ENCODE measurements at places on chromosomes 16 and 17.

GRCh38 chr16:56336071-56336688, 89.2 kb downstream of the AMFR start:
- no peak for DNase-seq

DNA sequence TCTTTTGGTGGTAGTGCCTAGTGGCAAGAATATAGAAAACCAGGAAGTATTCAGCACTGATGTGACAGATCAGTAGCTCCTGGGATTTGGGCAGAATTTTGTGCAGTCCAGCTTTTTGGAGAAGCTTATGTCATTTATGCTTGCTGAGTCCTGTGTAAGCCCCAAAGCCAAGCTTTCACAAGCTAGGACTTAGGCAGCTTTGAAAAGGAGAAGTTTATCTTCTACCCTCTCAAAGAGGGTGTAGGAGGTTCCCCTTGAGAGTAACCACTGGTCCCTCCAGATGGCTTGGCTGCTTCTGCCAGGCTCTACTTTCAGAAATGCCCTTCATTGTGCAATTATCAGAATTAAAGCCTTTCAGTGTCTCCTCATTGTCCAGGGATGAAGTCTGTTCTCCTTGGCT, 78.8 kb downstream of the CES1 start:
- no peak for DNase-seq

DNA sequence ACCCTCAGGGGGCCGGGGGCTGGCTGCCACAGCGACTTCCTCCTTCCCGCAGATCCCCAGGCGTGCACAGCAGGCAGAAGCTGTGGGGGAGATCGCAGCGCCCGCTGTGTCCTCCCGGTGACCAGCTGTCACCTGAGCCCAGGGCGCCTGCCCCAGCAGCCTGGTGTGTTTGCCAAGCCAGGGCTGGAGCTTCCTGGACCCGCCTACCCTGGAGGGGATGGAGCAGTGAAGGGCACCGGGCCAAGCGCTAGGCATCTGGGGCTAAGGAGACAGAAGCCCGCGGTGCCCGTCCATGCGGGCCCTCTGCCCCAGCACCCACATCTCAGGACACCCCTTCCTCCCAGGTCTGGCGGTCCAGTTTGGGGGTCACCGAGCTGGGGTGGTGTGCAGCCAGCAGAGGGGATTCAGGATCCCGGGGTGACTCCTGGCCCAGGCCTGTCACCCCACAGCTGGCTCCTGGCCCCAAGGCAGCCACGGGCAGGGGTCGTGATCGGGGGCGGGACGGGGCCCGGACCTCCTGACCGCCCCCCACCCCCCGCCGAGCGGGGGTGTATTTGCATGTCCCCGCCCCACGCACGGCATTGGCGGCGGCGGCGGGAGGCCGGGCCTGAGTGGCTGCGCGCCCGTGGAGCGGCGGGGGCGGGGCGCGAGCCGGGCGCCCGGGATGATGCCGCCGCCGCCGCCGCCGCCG, at the start of gene RAB26:
Gene RAB26, plus strand, starts transcription at position 645 of the 691 bp plus-strand sequence. CDS start 159 bp downstream, outside the sequence.
- DNase-seq = peak; percentile 85

DNA sequence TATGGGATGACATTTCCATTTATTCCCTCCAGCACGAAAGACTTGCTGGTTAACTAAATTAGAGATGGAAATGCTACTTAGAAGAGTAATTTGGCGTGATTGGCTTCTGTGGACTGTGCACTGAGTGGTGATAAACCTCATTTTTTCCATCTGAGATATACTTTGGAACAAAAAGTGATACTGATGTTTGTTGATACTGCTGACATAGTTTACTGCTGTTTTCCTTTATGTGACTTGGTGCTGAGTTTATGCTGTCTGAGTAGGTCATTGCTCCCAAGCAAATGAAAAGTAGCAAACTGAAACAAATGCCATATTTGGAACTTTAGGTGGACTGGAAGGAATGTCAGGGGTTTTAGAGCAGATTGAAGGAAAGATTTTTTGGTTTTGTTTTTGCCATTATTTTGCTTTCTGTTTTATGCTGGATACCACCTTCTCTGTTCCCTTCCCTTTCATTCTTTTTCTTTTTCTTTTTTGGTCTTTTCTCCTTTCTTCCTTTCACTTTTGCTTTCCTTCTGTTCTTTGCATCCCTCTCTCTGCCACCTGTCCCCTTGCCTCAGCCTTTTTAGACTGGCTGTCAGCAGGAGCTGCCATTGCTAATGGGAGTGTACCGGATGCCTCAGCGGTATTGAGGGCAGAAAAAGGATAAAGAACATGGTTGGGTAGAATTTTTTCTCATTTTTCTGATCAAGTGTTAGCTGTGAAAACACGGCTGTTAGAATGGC, 41.8 kb downstream of the NUP93 start:
- DNase-seq = no peak

DNA sequence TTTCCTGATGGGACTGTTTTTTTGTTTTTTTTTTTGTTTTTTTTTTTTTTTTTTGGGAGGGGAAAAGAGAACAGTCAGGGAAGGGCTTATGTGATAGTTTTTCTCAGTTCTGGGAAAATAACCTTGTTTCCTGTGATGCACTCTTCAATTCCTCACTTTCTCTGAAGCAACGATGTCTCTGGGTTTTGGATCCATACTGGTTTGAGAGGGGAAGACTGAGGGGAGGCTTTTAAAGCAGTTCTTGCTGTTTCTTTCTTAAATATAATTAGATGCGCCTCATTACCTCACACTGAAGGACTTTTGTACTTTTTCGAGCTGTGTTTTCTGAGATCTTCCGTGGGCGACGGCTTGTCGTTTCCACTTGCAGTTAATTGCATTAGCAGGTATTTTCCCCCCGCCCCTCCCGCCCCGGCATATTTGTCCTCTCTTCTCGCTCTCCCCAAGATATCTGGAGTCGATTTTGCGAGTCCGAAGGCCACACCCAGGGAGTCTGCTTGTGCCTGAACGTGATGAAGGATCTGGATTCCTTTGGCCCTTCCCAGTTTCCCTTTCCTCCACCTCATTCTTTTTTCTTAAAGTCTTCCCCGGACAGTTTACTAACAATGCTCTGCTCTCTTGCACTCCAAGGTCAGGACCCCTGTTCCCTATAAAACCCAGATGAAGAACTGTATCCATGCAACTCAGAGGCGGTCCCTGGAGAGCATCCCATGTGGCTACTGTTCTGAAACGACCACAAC, 125.2 kb upstream of the ZFHX3 start:
- DNase-seq = no peak

- DNase-seq = no peak
Observed at GRCh38 chr17:63621229-63621683, 961 bp upstream of the MAP3K3 start.

DNA sequence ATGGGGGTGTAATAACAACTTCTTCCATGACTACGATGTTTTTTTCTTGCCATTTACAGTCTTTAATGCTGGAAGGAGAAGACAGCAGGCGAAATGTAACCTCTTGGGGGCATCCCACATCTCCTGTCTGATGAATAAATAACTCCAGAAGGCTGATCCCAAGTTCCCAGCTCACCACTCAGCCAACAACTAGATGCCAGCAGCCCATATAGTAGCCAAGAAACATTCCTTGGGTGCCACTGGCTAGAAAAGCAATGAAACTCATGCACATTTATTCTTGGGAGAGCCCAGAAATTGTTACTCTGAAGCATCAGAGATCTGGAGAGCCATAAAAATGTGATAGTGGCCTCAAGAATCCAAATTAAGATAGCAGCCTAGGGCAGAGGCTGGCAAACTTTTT, 22.7 kb upstream of the TMEM101 start:
- DNase-seq = no peak

- peak; percentile 71 for DNase-seq
Observed at GRCh38 chr17:35747540-35748017, 5.5 kb downstream of the GAS2L2 start.

All from NCI-H2107 (cell line).